Retina (tissue), 1 donor: ENCODE measurements at places on chromosomes 2 and 18.

DNA sequence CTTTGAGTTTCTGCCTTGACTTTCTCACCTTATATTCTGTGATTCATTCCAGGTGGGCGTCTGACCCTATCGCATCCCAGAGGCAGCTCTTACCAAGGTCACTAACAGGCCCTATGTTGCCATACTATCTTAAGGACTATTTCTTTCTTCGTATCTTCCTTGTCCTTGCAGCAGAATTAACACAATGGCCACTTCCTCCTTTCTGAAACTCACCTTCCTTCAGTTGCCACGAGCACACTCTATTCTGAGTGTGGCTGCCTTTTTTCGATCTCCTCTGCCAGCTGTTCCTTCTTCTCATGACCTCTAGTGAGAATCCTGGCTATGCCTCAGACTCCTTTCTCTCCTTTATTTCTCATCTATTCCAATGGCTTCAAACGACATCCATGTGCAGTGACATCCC, 160.4 kb upstream of the CCDC195 start:
- DNase-seq, result no peak

- DNase-seq, result no peak
Observed at GRCh38 chr2:226905718-226906117, 69.9 kb downstream of the RHBDD1 start.

GRCh38 chr2:48965204-48965603, 189.1 kb downstream of the FSHR start:
- no peak for DNase-seq

- no peak for DNase-seq
Observed at GRCh38 chr18:58104096-58104495, 60.1 kb downstream of the NEDD4L start.

DNA sequence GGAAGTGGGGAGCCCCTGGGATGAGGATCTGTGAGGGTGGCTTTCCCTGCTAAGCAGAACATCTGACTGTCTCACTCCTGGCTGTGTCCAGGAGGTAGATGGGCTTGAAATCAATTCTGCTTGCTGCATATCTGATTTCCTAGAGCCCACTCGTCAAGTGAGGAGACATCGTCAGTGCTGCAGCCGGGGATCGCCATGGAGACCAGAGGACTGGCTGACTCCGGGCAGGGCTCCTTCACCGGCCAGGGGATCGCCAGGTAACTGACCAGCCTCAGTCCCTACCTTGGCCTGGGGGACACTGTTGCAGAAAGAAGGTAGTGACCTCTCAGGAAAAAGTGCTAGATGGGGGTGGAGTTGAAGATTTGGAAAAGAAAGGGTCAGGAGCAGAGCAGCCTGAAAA, 31.3 kb downstream of the CNGA3 start:
- no peak for DNase-seq

GRCh38 chr2:229910832-229911412, 10.9 kb downstream of the TRIP12 start:
- peak; percentile 6 for DNase-seq
